DMS53 (cell line): ENCODE measurements at places on chromosomes 11 and 22.

GRCh38 chr11:59154610-59155009, 12.0 kb downstream of the FAM111A start:
- no peak for DNase-seq

- DNase-seq = peak; percentile 49
Measured at GRCh38 chr11:839875-840617, 2.3 kb downstream of the POLR2L start.

GRCh38 chr11:7416080-7416479, 69.2 kb upstream of the OLFML1 start:
- DNase-seq = no peak

DNA sequence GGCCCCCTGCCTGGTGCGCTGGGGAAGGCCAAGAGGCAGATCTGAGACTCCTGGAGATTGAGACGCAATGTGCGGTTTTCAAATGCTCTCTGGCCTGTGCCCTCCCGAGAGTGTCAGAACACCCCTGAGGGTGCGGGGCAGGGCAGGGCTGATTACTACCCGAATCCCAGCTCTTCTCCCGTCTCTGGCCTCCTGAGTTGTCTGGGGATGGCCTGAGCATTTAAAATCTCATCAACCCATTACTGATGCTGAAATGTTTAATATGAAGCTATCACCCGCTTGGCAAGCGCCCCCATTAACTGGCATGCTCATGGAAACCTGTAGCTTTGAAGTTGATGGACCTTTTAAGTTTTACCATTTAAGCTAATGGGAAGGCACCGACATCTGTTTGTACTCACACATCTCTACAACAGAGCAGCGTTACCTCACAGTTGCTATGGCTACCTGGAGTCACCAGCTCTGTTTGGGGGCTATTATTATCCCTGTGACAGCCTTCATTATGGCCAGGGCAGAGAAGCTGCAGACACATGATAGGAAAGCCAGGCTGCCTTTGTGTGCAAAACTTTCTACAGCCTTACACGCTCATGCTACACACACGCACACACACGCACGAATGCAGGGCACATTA, 3.6 kb upstream of the MB start:
- DNase-seq = peak; percentile 35

- DNase-seq = no peak
Measured at GRCh38 chr11:34072832-34073231, 21.3 kb downstream of the CAPRIN1 start.

GRCh38 chr22:22590136-22590891, 31.2 kb upstream of the PRAME start:
- no peak for DNase-seq

- no peak for DNase-seq
Measured at GRCh38 chr11:122038543-122038942, 77.5 kb downstream of the BLID start.

DNA sequence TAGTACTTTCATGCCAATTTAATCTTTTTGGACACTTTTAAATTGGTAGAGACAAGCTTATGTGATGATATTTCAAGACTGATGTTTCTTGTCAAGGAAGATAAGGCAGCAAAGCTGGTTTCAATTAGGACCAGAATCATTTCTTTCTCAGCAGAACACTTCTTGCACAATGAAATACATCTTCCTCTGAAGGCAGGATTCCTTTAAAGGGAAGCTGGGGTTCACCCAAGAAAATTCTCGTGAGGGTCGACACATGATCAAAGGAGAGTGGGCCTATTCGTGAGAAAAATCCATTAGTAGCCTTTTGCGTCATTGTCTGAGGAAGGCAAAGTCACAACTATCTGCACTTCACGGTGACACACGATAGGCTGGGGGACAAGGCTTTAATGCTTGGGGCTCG, 17.6 kb downstream of the TTC12 start:
- no peak for DNase-seq
